ENCODE measurements at places on chromosomes 4 and X.
A peak's percentile ranks its signal among the peaks of the same experiment; 100 is the strongest.

- DNase-seq: no peak
Observed at GRCh38 chrX:44085209-44085608, 112.0 kb upstream of the NDP start.

DNA sequence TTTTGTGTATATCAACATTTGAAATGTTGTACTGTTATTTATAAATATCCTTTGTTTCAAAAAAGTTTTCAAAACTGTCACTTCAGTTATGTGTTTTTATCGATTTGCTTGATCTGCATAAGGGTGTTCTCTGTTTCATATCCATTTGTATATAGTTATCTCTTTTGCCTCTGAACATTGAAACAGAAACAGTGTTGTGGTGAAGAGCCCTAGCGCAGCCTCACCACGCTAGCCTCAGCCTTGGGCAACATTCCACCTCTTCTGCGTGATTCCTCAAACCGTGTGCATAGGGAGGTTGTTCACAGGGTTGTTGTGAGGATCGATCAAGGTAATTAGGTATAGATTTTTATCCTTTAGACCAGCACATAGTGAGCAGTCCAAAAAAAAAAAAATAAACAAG lies 287.0 kb upstream of the GALNT7 start:
- no peak for DNase-seq

GRCh38 chr4:39433878-39434492 lies 24.7 kb downstream of the RPL9 start:
- no peak for DNase-seq

GRCh38 chrX:110734894-110735541 lies 60.6 kb downstream of the CHRDL1 start:
- DNase-seq: no peak

GRCh38 chr4:174575436-174575835 lies 53.1 kb upstream of the HPGD start:
- no peak for DNase-seq

DNA sequence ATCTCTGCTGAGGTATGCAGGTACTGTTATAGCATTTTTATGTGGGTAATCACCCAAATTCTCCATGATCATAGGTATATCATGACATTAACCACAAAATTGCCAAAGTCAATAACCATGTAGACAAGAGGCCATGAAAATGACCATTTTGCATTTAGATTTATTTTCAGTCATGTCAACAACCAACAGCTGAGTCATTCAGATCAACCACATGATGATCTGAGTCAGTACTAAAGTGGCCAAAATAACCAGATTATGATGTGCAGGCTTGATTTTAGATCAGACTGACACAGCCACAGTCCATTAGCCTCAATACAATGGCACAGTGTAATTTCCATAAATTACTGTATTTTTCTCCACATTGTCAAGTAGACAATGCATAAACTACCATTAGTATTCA lies 240.5 kb downstream of the GRIA3 start:
- no peak for DNase-seq

DNA sequence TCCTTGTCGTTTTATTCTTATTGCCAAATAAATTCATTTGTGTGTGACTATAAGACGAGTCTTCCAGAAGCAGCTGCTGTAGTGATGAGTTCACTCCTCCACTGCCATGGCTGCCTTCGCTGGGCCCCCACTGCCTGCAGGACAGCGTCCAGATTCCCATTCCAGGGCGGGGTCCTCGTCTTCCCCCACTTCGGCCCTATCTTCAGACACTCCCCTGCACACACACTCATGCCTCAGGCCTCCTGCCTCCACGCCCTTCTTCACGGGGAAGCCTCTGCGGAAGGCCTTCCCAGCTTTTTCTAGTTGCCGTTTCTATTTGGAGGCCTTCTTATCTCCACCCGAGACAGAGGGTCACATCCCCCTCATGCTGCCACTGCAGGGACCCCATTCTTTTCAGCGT lies 80.4 kb downstream of the SHROOM2 start:
- DNase-seq: no peak

DNA sequence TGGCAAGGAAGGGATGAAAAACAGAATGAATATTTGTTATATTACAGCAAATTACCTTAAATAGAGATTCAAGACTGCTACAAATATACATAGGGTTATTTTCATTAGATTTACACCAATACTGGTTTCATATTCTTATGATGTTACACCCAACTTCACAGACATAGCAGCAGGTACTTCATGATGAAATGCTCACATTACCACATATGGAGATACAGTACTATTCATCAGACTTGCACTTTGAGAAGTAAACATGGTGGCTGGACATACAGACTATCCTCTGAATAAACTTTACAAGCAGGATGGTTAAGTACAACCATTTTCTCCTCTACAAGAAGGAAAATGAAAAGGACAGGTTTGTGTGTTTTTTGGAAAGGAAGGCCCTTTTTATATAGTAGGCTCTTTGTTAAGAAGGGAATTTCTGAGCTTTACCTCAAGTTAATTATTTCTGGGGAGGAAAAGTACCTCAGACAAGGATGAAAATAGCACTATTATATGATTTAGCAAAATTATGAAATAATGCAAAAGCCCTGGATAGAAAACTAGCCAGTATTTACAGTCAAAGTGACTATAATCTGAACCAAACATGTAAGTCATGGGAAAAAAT lies 12.0 kb upstream of the FAM120C start:
- no peak for DNase-seq

- no peak for DNase-seq
Observed at GRCh38 chrX:56812515-56813105, 83.6 kb downstream of the NBDY start.

- DNase-seq: no peak
Observed at GRCh38 chrX:136967966-136968365, 65.8 kb downstream of the GPR101 start.

- DNase-seq: no peak
Observed at GRCh38 chrX:131747173-131747572, 203.3 kb downstream of the OR13H1 start.

- no peak for DNase-seq
Observed at GRCh38 chr4:5185551-5185950, 134.3 kb downstream of the STK32B start.

- no peak for DNase-seq
Observed at GRCh38 chr4:138259824-138260223, 17.7 kb upstream of the SLC7A11 start.

GRCh38 chr4:185774131-185774653 lies 37.8 kb downstream of the SORBS2 start:
- DNase-seq: no peak

DNA sequence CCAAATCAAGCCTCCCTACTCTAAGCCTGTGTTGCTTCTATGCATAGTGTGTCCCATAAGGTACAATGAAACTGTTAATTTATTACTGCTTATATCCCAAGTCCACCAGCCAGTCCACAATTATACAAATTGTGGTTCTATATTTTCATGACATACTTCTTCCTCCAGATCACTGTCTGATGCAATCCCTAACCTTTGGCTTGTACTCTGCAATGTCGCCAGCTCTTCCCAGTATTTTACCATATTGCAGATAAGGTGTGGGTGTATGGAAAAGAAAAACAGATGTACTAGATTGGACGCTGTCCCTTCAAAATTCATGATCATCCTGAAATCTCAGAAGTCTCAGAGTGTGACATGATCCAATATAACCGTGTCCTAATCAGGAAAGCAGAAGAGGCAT lies 286.2 kb downstream of the GASK1B start:
- no peak for DNase-seq

GRCh38 chr4:174334628-174335027 lies 50.9 kb downstream of the CEP44 start:
- DNase-seq: no peak

- DNase-seq: no peak
Observed at GRCh38 chr4:154720123-154720522, 23.7 kb upstream of the LRAT start.

DNA sequence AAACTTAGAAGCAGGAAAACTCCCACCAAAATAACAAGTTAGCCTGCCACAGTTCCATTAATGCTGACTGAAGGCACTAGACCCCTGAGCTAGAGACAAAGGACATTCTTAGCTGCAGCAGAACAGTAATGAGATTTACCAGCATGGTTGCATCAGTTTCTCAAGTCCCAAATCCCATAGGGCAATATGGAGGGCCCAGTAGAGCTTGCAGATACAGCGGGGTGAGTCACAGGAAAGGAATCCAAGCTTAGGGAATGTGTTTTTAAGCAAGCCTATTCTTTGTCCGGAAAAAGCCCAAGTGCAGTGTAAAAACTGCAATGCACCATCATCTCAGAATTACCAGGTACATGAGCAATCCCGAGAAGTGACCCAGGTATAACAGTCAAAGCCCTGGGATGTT lies 51.3 kb upstream of the EXOC1L start:
- no peak for DNase-seq

- DNase-seq: peak; percentile 39
Observed at GRCh38 chr4:128810331-128810870, 901 bp downstream of the JADE1 start.

All from CMK (cell line).